NK-92 treated with Interleukin-12 subunit alpha and Interleukin-12 subunit beta, amount 100 ng/mL, for 24 hours (cell line): ENCODE measurements at places on chromosomes 1 and 21.

DNA sequence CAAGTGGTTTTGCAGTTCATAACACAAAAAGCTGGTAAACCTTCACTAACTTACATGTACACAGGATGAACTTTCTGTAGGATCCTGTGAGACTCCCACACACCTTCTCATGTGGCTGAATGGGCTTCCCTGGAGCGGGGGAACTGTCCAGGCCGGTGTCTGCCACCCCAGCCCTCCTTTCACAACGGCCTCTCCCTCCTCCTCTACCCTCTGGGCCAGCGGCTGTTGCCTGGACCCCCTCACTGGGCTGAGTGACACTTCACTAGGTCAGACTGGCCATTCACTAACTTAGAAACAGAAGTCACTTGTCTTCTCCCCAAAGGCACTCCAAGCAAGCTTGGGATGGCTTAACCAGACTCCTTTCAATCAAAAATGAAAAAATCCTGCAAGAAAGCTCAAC, 16.1 kb downstream of the SSU72 start:
- DNase-seq = no peak

- no peak for DNase-seq
These were observed 415.2 kb upstream of the DAB1 start for GRCh38 chr1:57839067-57839466.

GRCh38 chr1:55986003-55986402, 593.4 kb downstream of the PLPP3 start:
- no peak for DNase-seq

- DNase-seq = no peak
These were observed 8.7 kb upstream of the ECE1 start for GRCh38 chr1:21298981-21299391.

DNA sequence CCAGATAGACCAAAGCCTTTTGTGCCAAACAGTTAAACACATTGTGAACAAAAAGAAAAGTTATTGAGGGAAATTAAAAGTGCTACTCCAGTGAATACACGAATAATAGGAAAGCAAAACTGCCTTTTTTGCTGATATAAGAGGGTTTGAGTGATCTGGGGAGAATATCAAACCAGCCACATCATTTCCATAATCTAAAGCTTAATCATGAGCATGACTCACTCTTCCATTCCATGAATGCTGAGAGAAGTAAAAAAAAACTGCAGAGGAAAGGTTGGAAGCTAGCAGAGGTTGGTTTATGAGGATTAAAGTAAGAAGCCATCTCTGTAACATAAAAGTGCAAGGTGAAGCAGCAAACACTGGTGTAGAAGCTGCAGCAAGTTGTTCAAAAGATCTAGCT, 350.6 kb upstream of the NCAM2 start:
- DNase-seq = no peak

- DNase-seq = no peak
These were observed 16.4 kb downstream of the PPP2R5A start for GRCh38 chr1:212301580-212301979.

- no peak for DNase-seq
These were observed 13.2 kb downstream of the PPP1R12B start for GRCh38 chr1:202361701-202362100.

- no peak for DNase-seq
These were observed 70.6 kb downstream of the TGFB2 start for GRCh38 chr1:218415726-218416125.

DNA sequence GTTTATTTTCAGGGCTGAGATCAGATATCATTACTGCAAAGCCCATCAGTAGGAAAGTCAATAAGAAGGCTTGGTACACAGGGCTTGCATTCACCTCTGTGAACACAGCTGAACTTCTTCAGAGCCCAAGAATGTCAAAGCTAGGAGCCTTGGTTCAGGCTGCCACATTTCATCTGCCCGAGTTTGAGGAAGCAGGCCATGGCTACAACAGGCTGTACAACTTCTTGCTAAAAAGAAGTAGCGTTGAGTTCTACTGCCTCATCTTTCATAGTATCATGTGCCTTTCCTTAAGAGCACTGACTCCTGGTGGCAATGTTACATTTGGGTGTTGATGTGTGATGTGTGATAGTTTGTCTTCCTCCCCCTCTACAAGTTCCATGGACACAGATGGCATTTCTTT, 10.1 kb downstream of the C1orf162 start:
- no peak for DNase-seq

DNA sequence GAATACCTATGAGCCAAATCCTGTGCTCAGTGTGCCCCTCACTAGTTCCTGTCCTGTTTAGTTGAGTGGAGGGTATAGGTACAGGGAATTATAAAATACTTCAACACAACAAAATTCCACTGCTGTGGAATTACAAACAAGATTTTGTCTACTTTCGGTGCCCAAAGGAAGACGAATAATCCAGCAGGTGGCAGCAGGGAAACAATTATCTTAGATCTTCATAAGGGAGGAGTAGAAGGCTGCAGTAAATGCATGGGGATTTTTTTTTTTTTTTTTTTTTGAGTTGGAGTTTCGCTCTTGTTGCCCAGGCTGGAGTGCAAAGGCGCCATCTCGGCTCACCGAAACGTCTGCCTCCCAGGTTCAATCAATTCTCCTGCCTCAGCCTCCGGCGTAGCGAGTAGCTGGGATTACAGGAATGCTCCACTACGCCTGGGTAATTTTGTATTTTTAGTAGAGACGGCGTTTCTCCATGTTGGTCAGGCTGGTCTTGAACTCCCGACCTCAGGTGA, 2.0 kb upstream of the PIP5K1A start:
- no peak for DNase-seq

- no peak for DNase-seq
These were observed 64.4 kb downstream of the MAB21L3 start for GRCh38 chr1:116175611-116176010.

DNA sequence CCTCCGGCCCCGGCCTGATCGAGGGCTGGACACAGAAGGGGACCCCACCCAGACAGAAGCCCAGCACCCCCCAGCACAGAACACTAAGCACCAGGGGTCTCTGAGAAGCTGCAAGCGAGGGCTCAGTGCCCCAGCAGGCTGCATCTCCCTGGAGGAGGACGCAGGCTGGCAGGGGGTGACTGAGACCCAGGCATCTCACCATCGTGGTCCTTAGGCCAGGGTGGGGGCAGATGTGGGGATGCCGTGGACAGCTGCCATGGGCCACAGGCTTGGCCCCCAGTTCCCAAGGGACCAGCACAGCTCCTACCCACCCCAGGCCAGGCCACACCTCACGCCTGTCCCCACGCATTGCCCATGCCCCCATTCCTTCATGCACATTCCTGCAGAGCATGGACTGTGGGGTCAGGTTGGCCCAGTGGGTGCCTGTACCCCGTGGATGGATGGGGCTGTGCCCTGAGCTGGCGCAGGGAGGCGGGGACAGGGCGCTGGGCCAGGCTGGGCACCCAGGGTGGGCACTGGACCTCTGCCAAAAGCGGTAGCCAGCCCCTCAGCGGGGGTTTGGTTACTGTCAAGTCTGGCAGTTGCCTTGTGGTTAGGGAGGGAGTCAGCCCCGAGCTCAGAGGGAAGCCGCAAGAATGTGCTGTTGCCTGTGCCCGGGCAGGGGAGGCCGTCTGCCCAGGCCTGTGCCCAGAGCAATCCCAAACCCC, 61.5 kb downstream of the ARHGEF16 start:
- DNase-seq = no peak

DNA sequence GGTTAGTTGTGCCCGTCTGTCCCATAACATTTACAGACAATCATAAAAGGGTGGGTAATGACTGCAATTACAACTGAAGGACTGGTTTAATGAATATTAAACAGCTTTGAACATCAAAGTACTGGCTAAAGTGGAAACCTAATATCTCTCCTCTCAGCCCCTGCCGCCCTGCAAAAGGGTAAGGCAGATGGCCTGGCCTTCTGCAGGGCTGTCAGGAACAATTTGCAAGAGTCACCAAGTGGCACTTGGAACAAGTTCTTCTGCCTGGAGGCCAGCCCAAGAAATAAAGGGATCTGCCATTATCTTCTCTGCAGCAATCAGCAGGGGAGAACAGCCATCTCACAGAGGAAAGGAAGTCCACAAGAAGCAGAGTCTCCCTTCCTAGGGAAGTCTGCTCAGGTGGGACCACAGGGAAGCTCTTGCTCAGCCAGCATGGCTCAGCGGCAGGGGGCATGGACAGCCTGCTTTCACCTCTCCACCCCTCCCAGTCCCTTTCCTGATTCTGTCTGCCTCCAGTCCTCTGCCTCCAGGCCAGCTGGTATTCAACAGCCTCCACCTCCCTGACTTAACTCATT, 96.1 kb downstream of the TRABD2B start:
- DNase-seq = no peak

DNA sequence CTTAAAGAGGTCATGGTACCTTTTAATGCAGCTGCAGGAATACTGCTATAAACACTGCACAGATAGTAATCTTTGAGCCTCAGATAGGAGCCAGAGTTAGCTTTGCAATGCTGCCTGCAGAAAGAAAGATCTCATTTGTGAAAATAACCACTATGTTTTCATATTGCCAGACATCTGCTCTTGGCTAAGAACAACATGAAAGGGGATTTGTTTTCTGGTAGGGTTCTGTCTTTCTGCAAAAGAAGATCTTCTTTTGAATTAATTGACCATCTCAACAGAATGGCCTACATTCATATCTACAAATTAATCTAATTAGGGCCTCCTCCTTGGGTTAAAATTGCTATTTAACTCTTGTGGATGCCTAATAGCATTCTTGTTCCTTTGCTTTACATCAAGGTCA, 177.6 kb upstream of the DPYD start:
- DNase-seq = no peak

GRCh38 chr1:89271341-89272015, 1.2 kb downstream of the GBP5 start:
- DNase-seq = no peak

- DNase-seq = no peak
These were observed 1.7 kb upstream of the CHI3L2 start for GRCh38 chr1:111225717-111226400.

DNA sequence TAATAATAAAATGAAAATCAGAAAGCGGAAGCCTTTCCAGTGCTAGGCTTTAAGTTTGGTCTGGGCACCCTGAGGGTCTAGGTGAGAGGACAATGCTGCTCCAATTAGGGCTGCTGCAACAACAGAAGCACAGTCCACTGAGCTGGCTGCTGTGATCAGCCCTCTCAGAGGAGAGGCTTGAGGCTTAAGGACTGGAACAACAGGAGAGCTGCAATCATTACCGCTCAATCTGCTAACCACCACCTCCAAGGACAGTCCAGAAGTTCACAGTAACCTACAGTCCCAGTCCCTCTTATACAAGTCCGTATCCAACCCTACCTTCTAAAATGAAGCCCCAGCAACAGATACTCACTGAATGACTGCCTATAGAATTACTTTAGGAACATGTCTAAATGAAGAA, 62.1 kb downstream of the USP24 start:
- DNase-seq = no peak

GRCh38 chr1:86846164-86846647, 67.7 kb downstream of the SELENOF start:
- DNase-seq = no peak

- no peak for DNase-seq
These were observed 112.5 kb downstream of the MRPL39 start for GRCh38 chr21:25494804-25495203.

- no peak for DNase-seq
These were observed 45.4 kb downstream of the NEK7 start for GRCh38 chr1:198201956-198202784.

DNA sequence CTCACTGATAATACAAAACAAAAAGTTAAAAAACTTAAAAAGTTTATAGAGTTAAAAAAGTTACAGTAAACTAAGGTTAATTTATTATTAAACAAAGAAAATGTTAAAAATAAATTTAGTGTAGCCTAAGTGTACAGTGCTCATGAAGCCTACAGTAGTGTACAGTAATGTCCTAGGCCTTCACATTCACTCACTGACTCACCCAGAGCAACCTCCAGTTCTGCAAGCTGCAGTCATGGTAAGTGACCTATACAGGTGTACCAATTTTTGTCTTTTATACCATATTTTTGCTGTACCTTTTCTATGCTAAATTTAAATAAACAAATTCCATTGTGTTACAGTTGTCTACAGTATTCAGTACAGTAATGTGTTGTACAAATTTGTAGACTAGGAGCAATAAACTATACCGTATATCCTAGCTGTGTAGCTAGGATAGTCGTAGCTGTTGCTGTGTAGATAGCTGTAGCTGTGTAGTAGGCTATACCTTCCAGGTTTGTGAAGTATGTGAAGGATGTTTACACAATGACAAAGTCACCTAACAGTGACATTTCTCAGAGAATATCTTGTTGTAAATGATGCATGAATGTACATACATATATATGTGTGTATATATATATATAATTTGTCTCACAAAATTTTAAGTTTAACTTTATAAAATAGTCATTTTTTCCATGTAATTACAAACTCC, 140.2 kb downstream of the TGFB2 start:
- no peak for DNase-seq

- DNase-seq = no peak
These were observed 118.2 kb downstream of the RRAGC start for GRCh38 chr1:38741341-38741740.

DNA sequence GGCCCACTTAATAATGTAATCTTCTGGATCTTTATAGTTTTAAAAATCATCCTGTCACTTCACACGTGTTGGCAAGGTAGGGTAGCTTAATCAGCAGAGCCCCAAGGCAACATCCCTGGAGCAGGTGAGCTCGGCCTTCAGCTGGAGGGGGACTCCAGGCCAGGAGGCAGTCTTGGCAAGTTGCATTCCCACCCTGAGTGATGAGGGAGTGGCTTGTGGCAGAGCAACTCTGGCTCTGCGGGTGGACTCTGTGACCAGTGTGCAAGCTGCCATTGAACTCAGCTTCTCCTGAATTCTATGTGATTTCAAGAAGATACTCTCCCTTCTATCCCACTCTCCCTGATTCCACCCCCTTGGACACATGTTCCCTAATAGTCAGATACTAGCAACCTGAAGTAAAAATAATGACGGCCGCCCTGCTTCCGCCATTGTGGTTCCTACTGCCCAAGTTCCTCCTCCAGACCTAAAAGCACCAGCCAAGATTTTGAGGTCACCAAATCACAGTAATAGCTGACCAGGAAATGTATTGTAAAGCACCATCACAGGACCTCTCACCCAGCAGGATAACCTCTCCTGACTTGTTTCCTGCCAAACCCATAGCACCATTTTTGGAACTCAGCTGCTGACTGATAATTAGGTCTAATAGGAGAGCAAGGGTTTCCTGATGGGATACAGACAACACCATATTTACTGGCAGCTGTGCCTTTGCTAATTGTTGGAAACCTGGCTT, 11.5 kb upstream of the LYST start:
- no peak for DNase-seq

GRCh38 chr1:181127898-181128453, 39.5 kb downstream of the IER5 start:
- no peak for DNase-seq
